ENCODE measurements at places on chromosomes 7 and 10.

GRCh38 chr10:3623746-3624145 is 161.3 kb downstream of the KLF6 start:
- no peak for DNase-seq

- no peak for DNase-seq
Measured at GRCh38 chr7:93055543-93056107, 62.2 kb downstream of the SAMD9 start.

- no peak for DNase-seq
Measured at GRCh38 chr7:35714862-35715261, 19.9 kb upstream of the HERPUD2 start.

DNA sequence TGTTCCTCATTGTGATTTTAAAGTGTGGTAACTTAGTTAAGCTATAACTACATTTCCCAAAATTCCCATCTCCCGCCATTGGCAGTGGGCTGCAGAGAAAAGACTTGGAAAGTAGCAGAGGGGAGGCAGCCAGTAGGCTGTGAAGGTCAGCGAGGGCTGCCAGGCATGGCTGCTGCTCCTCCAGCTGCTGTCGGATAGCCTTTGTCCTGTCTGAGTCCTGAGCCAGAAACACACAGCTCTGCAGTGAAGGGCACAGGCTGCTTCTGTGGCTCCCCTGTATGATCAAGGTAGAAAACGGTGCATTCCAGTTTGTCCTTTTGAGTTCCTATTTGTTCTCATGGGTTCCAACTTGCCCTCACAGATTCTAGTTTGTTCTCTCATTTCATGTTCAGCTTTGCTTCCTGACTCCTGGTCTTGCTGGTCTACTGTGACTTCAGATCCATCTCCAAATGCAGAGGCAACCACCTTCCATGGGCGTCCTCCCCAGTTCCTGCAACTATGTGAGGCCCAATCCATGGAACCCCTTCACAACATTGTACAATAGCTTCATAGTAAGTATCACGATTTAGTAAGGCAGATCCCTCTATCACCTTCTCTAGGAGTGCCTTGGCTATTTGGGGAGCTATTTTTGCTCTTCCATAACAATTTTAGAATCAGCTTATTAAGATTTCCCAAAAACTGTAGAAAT is 31.7 kb downstream of the SYPL1 start:
- DNase-seq = no peak

GRCh38 chr10:120979435-120980278 is 128.5 kb downstream of the WDR11 start:
- no peak for DNase-seq

DNA sequence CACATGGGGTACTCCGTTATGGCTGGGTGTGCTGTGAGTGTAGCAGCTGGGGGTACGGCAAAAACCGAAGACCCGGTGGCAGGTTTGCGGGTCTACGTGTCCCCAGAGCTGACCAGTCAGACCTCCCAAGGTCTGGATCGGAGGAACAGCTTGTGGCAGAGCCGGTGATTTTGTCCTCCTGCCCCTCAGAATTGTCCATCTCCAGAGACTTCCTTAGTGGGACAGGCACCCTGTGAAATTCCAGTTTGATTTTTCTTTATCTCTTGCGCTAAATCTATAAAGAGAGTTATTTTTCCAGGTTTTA is 1.0 kb downstream of the EIF3B start:
- DNase-seq = no peak

DNA sequence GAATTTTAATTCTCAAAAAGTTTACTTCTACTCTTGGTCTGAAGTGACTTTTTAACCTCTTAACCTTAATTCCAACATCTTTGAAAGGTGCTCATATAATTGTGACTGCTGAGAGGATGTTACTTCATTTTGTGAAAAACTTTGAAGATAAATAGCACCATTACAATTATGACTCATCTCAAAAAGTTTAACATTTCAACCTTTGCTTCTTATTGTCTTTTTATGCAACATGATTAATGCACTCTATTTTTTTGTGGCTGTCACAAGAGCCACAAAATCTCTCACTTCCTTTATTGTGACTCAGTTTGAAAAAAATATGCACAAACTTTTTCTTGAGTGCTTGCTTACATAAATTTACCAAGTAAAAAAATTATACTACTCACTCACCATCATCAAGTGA is 383.1 kb downstream of the LRRTM3 start:
- DNase-seq = no peak

GRCh38 chr7:1230411-1231213 is 2.1 kb upstream of the UNCX start:
- DNase-seq = no peak

DNA sequence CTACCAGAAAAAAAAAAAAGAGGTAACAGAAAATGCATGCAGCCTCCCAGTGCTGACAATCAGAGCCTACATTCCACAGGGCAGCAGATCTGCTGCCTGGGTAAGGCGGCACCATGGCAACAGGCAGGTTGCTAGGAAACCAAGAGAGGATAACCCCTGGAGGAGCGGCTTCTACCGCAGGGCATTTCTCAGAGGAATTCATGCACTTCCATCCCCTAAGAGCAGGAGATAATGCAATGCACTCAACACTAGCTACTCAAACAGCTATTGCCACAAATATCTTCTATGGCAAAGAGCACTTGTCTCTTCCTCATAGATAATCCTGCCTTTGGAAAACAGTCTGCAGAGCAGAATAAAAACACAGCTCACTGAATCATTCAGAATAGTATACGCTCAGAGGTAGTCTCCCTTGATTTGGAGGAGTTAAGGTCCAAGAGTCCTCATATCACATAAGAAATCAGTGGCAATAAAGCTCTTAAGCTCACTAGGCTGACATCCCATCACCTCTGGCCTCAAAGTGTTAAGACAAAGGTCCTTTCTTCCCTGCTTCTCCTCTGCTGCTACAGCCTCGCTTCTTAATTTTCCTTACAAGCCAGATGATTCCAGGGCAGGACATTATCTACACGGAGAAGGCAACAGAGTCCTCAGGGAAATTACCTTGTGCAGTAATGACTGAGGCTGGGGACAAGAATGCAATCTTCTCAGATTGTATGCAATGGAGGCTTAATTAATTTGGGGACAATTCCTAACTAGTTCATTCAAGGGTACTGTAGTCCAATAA is 10.7 kb downstream of the PSAP start:
- DNase-seq = peak; percentile 73

- DNase-seq = peak; percentile 21
Measured at GRCh38 chr10:71608819-71609768, 110.5 kb downstream of the C10orf105 start.

- DNase-seq = no peak
Measured at GRCh38 chr7:38822549-38822948, 86.4 kb downstream of the VPS41 start.

DNA sequence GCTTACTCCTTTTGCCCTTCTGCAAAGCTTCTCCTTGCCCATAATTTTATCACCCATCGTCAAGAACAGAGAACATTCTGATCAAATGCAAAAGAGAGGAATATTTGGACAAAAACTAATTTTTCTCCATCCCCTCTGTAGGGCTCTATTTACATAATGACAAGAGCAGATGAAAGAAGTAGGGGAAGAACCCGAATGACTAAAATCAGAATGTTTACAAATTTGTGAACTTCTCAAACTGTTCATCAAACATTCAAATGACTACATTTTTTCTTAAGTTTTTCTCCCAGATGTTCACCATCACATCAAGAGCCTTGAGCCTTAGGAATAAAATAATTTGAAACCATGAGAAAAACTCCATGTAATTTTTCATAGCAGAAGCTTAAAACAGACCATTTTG is 119.4 kb downstream of the DGKI start:
- no peak for DNase-seq

DNA sequence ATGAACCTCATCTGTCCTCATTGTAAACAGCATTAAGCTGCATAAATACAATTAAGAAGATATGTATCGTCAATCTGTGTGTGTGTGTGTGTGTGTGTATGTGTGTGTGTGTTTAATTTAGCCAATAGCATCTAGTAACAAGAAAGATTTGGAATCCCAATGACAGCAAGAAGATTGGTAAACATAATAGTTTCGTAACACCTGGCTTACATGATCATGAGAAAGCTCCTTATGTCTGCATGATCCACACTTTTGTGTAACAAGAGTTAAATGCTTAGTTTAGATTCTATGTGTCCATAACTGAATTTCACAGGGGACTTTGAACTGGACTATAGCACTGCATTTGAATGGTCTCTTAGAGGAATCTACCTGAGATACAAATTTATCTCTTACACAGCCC is 191.0 kb upstream of the BET1 start:
- no peak for DNase-seq

- no peak for DNase-seq
Measured at GRCh38 chr10:55822096-55822495, 539.0 kb downstream of the ZWINT start.

GRCh38 chr7:80883154-80884025 is 35.5 kb downstream of the SEMA3C start:
- no peak for DNase-seq

GRCh38 chr7:82859106-82859850 is 303.4 kb downstream of the PCLO start:
- DNase-seq = no peak

DNA sequence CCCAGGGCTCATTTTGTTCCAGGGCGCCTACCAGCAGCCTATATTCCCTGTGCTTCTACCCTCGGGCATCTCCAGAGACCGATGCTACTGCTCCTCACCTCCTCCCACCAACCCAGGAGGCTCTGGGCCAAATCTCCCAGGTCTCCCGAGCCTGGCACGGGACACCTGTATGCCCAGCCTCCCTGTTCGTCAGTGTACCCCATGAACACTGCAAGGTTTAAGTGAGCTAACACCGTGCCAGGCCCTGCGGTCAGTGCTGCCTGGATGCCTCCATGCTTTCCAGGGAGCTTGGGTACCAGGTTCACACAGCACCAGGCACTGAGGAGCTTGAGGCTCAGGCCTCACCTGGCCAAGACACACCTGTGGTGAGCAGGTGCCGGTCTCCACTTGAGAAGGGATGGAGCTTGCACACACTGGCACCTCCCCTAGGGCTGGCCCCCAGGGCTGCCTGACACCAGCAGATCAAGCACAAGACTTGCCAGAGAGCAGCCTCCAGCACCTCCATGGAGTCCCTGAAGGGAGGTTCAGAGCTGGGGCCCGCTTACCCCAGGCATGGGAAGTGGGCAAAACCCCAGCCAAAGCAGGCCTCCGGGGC is 80.3 kb downstream of the FAM53B start:
- DNase-seq = no peak

- no peak for DNase-seq
Measured at GRCh38 chr7:120091807-120092206, 181.2 kb upstream of the KCND2 start.

DNA sequence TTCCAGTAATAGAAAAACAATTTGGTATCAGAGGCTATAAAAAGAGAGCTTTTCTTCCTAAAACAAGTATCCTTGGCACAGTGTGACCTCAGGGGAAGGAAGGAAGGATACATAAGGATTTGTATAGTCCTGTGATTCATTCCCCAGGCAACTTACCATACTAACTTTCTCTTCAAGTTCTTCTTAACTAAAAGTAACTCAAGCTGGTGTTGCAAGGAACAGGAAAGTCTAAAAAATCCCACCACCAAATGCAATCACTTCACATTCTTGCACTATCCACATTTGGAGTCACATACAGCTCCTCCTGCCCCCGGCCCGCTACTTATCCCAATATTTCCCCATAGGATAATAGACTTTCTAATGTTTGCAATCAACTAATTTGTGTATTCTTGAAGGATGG is 84.8 kb downstream of the PRKAG2 start:
- DNase-seq = no peak

- DNase-seq = no peak
Measured at GRCh38 chr10:93190372-93190771, 116.7 kb downstream of the CYP26A1 start.

DNA sequence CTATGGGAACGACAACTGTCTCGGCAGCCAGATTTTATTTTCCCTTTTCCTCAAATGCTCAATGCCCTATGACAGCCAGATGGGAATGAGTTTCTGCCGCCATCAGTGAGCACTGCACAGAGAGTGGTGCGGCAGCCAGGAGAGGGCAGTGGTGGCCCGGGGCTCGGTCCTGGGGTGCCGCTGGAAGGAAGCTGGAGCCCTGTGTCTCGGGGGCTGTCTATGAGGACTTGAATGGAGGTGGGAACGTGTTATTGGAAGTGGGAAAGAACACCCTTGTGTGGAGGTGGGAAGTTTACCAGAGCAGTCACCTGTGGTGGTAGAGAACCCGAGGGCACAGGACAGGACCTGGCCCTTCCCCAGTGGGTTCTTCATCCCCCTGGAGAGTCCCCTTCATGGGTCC is 35.8 kb downstream of the JAKMIP3 start:
- no peak for DNase-seq

GRCh38 chr10:47278152-47278473 is 21.9 kb upstream of the GDF10 start:
- no peak for DNase-seq

GRCh38 chr7:37916017-37916672 is 472 bp downstream of the SFRP4 start:
- DNase-seq = no peak

DNA sequence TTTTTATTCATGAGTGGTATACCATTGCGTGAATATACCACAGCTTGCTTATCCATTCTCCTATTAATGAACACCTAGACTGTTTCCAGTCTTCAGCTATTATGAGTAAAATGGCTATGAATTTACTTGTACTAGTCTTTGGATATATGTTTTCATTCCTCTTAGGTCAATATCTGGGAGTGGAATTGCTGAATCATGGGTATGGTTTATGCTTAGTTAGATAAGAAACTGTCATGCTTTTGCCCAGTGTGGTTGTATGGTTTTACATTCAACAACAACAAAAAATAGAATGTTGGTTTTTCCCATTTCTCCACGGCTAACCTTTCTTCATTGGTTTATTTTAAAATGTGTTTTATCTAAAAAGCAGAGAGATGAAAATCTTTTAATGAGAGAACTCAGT is 308.3 kb downstream of the PHF14 start:
- no peak for DNase-seq

DNA sequence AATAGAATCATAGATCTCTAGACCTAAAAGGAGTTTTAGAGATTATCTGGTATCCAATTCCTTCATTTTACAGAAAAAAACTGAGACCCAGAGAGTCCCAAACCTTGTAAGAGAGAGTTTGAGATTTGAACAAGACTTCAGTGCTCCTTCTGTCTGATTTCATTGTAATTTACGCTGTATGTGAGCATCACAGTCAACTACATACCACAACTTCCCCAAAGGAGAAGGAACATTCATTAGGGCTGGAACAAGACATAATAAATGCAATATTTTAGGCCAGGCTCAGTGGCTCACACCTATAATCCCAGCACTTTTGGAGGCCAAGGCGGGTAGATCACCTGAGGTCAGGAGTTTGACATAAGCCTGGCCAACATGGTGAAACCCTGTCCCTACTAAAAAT is 17.3 kb upstream of the PRKAR2B start:
- DNase-seq = no peak

GRCh38 chr7:7681191-7681935 is 37.0 kb downstream of the RPA3 start:
- DNase-seq = peak; percentile 58

GRCh38 chr7:68020102-68020501 is 1023.5 kb downstream of the TYW1 start:
- no peak for DNase-seq

DNA sequence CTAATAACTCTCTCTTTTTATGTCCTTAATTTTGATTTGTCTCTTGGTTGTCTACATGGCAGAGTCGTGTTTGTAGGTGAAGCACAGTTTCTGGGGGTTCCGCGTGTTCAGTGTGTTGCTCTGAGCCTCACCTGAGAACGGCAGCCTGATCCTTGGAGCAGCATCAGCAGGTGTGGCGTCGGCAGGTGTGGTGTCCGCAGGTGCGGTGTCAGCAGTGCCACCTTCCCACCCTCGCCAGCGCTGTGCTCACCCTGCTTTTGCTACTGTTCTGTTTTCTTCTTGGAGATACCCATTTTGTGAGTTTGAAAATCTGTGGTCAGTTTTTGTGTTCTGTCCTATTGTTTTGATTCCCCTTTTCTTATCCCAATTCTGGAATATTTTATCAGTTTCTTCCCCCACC is 406.6 kb downstream of the GLRX3 start:
- DNase-seq = no peak

GRCh38 chr7:102966465-102966864 is 53.7 kb downstream of the LRRC17 start:
- DNase-seq = no peak
